ENCODE measurements at places on chromosomes 16 and 17.

GRCh38 chr16:1443403-1443973, 868 bp downstream of the CCDC154 start:
- DNase-seq: no peak

GRCh38 chr17:76987486-76988093, 119.4 kb downstream of the MGAT5B start:
- no peak for DNase-seq

- DNase-seq: no peak
Observed at GRCh38 chr17:74466828-74467184, 372 bp downstream of the CD300A start.

DNA sequence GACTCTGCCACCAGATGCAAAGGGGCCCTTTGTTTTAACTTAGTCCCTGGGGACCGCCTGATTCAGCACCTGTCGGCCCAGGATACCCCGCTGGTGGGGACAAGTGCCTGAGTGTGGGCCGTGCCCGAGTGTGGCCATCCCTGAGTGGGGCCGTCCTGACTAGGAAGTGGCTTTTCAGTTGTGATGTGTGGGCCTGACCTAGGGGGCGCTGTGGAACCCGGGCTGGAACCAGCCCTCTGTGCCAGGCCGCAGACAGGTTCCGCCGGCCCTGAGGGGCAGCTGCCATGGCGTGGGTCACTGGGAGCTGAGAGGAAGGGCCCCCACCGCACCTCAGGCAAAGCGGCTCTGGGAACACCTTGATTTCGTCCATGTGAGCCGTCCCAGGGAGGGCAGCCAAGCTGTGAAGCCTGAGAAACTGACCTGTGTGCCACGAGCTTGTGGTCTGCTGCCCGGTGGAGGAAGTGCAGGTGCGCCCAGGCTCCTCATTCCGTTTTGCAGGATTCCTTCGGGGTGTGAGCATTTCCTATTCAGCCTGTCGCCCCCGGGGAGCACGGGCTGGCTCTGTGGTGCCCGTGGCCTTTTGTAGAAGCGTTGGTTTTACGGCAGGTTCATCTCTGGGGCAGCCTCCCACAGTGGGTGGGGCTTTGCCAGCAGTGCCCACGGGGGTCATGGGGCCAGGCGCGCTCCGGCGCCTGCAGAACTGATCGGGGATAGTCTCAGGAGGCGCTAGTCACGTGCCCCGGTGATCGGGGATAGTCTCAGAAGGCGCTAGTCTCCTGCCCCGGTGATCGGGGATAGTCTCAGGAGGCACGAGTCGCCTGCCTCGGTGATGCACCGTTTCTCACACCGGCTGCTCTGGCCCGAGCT, 5.3 kb downstream of the RPL13 start:
- no peak for DNase-seq

Data from activated CD8-positive, alpha-beta memory T cell treated with anti-CD3 and anti-CD28 coated beads for 1 hour (primary cell).